Thymus (tissue), 14 donors: ENCODE measurements at places on chromosomes 2 and 18. TPM values are rescaled to one million over a fixed set of nuclear protein-coding genes. Genes with fewer than 3 reads are reported as not detected.

Gene PLA2R1
- 0.90 TPM for total RNA-seq

Gene TXNDC2
- total RNA-seq: not detected

Gene DSC2
- total RNA-seq: 11.1 TPM

- DNase-seq: no peak
Measured at GRCh38 chr2:23746141-23746863, 180.6 kb downstream of the ATAD2B start.

GRCh38 chr18:26792661-26793060 lies 72.8 kb downstream of the AQP4 start:
- DNase-seq: no peak

DNA sequence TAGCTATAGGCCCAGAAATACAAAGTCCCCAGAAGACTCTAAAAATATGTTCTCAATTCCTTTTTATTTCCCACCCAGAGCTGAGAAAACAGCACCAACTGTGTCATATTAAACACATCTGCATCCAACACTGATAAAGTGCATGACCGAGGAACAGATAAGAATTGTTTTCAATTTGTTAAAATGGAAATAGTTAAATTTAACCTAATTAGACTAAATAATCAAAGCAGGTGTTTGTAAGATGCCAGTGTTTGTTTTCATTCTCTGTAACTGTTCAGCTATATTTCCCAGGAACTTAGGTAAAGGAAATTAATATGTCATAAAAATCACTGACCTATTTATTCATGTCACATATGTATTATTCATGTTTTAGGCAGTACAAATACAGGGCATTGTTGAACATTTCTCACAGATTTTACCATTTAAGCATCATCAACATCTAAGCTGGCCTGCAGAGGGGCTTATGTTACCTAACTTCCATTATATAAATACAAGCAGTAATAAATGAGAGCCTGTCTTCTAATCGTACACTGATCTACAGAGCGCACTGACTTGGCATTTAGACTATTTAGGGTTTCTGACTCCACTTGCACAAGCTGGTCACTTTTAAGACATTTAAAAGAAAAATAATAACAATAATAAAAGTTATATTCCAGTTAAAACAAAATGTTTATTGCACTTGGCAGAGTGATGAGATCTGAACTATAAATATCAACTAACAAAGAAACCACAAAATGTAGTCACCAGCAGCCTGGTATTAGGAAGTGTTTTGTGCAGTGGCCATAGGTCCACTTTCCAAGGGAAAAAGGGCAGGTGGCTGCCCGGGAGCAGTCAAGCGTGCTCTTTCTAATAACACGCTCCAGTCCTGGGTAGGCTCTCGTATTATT lies 86.6 kb upstream of the ZFP36L2 start:
- no peak for DNase-seq
